ENCODE measurements at places on chromosomes 4 and X.

GRCh38 chr4:169089004-169089403 lies 78.9 kb upstream of the CBR4 start:
- no peak for DNase-seq

DNA sequence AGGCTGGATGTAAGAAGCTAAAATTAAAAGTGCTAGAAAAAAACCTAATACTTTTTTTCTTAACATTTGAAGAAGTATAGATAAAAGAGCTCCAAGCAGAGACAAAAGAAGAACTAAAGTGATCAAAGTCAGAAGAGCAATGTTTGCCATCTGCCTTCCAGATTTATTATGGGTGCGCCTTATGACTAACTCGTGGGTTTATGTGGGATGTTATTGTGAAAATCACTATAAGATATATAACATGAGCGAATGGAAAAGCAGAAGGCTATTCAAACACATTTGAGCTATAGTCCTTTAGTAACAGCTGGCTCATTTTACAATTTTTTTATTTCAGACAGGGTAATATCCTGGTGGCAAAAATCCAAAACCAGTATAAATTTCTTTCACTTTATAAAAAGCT lies 1040.7 kb downstream of the RAPGEF2 start:
- no peak for DNase-seq

DNA sequence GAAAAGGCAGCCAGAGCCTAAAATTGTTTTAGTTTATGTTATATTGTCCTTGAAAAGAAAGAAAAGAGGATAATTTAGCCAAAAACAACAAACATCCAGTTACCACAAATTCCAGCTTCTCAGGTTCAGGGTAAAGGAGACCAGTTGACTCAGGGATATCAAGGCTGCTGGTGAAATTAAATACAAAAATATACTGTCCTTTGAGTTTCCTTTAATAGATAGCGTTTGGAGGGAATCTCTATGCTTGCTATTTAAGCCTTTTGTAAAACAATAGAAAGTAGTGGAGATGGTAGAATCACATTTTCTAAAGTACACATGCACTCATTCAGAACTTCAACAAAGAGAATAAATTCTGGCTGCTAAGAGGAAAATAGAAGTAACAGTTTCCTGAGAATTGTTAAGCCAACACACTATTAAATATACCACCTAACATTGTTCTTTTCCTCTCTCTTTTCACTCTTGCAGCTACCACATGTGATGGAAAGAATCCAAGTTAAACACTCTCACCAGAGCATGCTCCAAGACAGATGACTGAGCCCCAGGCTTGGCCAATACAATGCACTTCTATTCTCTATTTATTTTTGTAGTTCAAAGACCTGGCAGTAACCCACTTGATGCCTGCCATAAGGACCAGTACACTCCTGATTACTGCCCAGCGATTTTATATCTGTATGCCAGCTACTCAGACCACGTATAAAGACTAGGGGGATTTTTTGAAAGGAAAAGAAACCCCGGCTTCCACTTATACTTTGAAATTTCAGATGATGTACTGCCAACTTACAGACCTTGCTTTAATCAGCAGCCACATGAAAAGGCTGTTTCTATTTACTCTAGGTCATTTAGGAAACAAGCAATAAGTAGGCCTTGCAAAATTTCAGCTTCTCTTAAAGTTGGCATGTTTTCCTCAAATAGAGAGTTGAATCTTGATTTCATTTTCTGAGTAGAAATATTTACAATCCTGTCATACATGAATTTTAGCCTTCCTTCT lies 756.9 kb downstream of the FAT4 start:
- DNase-seq, result no peak

DNA sequence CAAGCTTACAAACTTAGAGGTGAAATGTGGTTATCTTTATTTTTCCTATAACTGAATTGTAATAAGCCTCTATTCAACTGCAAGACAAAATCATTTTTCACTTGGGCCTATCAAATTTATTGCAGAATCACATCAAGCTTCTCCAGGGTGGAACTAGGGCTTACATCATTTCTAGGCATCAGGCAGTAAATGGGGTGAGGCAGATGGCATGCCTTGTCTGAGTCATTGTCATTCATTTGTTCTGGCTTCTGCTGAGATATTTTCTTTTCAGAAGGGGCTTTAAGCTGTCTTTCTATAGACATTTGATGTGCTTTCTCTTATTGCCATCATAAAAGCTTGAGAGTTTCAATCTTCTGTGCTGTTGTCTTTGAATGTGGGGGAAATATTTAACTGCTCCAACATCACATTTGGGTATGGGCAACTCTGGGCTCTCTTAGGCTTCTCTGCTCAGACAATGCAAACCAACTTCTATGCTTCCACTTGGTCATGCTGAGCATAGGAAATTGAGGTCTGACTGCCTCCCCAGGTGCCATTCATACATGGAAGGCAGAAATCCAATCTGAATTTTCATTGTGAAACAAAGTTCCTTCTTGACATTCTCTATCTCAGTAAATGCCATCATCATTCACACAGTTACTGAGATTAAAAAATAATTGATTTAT lies 225.8 kb upstream of the GIMD1 start:
- no peak for DNase-seq

- no peak for DNase-seq
Measured at GRCh38 chr4:93814141-93814540, 14.4 kb upstream of the ATOH1 start.
